NCI-H1436 (cell line): ENCODE measurements at places on chromosomes 6 and 20.

DNA sequence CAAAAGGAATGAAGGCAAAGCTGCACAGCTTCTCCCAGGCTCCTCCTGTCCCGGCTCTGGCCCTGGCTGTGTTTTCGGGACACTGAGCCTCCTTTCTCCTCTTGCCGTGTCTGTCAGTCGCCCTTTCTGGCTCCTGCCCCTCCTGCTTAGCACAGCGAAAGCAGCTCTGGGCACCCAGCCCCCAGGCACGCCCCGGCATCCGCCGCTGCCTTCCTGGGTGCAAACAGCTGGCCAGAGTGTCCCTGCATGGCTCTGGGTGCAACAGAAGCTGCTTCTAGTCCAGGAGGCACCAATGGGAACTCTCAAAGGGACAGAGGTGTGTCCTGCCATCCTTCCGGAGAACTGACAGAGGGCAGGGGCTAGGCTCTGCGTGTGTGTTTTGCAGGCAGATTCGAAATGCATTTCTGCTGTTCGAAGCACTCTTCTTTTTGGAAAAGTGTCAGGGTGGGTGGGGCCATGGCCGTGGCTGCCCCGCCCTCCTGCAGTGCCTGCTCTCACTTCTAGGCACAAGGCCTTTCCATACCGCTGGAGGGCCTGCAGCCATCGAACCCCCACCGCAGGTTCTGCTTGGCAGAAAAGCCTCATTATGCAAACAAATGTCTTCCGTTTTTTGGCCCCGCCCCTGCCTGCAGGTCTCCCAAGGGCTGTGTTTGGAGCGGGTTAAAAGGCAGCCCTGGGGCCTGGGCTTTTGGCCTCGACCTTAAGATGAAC lies 15.5 kb downstream of the COL9A3 start:
- peak; percentile 65 for DNase-seq

- DNase-seq: no peak
These were observed 8.8 kb downstream of the PDRG1 start for GRCh38 chr20:31943052-31943471.

- no peak for DNase-seq
These were observed 949 bp downstream of the TXLNB start for GRCh38 chr6:139290787-139291311.

DNA sequence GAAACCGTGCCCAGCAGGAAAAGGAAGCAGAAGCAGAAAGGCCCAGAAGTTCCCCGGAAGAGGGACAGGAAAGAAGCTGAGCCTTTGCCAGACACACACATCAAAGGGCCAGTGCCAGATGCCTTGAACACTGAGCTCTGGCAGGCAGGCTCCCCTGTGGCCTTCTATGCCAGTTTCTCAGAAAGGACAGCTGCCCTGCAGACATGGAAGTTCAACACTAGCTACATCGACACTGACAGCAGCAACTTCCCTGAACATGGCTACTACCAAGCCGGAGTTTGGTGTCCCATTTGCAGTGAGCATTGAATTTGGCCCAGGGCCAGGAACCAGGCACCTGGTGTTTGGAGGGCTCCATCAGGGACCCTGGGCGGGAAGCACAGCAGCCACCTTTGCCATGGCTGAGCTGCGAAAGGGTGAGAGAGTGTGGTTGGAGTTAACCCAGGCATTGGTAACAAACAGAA lies 8.0 kb upstream of the RAET1E start:
- no peak for DNase-seq

GRCh38 chr6:131636880-131637792 lies at the start of gene ENPP3:
Gene ENPP3, plus strand, starts transcription at chr6:131637302. Its CDS starts 83 bp downstream, at chr6:131637385.
- no peak for DNase-seq

- DNase-seq: peak; percentile 74
These were observed 123.1 kb downstream of the RPS12 start for GRCh38 chr6:132937466-132937906.

GRCh38 chr20:2750491-2751251 lies 49.8 kb downstream of the CPXM1 start:
- no peak for DNase-seq

DNA sequence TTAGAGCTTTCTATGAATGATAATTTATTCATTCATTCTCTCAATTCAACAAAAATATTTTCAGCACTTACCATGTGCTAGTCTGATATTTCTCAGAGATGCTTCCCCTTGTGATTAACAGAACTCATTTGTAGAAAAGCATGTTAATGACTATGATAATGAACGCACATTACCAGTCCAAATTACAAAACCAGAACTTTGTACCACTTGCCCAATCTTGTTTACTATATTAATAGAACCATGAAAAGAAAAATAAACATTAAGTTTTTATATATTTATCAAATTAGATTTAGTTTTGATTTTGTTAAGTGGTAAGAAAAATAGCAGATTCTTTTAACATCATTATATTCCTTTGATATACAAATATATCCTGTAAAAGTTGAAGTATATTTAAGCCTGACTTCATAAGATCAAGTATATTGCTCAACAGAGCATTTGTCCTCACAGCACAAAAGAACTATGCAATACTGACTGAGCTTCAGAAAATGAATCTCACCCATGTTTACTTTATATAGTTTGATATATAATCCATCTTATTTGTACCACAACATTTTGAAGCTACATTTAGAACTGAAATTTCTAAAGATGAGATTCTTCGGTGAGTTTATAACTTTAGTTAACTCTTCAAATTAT lies 48.9 kb downstream of the TMEM244 start:
- DNase-seq: no peak

GRCh38 chr20:51750037-51750769 lies 18.0 kb downstream of the ATP9A start:
- DNase-seq: no peak

- no peak for DNase-seq
These were observed 29.1 kb upstream of the FOXC1 start for GRCh38 chr6:1580585-1580984.

GRCh38 chr6:87881342-87881895 lies 166.2 kb upstream of the SPACA1 start:
- DNase-seq: no peak

DNA sequence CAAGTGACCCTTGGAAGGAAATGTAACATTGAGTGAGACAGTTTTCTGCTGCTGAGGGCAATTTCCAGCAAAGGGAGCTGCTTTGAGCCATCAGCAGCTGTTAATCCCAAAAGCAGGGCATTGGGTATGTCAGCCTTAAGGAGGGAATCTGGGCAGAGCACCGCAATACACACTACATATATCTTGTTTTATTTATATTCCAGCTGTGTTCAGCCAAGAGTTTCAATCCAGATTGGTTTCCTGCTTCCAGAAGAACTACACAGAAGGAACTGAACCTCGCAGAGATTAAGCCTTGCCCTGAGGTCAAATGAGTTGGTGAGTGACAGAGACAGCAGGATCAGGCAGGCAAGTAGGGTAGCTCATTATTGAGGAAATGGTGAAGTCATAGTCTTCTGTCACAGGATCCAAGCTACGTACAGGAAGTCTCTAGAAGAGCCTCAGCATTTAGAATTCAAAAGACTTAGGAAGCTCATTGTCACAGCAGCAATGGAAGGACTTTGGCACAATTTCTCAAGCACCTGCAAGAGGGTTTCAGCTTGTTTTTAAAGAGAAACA lies 109.9 kb upstream of the HEY2 start:
- DNase-seq: no peak

DNA sequence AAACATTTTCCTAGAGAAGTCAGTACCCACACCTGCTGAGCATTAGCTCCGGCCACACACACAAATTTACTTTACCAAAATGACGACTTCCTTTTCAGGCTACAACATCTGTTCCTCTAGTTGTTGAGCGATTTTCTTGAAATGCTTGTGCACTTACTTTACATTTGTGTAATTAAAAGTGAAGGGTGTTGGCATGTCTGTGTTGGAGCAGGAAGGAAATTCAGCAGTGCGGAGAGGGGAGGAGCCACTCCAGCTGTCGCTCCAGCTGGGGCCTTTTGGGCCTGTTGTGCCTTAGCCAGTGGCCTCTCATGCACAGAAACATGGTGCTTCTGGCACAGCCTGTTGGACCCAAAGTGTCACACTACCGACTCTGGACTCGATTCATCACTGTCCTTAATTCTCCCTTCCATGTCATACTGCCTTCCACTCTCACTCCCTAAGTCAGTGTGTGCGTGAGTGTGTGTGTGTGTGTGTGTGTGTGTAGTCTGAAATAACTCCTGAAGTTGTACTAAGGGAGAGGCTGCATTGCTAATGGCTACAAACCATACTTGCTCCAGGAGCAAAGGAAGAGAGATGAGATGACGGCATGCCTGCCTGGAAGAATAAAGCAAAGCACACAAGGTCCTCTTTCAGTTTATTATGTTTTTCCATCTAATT lies 191.8 kb upstream of the ARG1 start:
- DNase-seq: no peak

DNA sequence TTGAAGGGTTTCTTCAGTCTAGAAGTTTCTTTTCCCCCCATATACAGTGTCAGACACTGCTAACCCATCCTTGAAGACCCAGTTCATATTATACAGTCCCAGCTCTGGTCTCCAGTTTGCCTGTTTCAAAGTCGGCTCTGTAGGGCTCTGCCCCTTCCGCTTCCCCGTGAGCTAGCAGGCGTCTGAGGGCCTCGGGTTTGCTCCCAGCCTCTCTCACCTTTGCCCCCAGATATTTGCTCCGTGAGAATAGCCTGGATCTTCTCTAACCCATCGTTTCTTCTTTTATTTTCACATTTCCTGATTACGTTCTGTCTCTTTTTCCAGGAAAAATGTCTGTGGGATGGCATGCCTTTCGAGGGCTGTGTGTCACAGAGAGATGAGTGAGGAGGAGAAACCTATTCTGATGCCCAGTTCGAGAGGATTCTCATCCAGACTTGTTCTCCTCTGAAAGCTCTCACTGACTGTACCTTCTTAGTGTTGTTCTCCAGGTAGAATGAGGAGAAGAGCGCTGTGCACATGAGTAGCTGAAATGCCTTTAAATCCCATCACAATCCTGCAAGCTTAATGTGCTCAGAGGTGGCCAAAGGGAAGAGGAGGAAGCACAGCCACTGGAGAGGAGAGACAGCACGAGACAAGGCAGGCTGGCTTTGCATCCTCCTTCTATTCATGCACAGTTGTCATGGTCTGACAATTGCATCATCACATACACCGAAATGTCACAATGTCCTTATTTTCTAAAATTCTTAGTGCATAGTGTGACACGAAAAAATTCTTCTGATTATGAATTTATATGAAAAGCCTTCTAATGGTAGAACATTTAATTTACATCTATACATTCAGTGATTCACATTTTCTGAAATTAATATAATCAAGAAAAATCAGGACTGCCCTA lies 171.1 kb downstream of the FOXA2 start:
- DNase-seq: no peak

DNA sequence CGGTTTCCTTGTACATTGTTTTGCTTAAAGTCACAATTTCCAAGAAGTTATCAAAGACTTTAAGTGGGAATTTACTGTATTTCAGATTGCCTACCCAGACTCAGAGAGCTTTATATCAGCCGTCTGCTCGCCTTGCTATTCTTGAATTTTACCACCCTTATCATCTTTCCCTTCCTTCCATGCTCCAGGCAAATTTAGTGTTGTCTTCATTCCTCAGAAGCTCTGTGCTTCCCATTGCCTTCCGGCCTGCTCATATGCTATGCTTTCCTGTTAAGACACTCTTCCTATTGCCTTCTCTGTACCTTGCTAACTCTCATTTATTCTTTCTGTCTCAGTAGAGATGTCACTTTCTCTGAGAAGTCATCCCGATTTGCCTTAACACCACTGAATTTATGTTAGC lies 52.1 kb downstream of the CD2AP start:
- DNase-seq: no peak

DNA sequence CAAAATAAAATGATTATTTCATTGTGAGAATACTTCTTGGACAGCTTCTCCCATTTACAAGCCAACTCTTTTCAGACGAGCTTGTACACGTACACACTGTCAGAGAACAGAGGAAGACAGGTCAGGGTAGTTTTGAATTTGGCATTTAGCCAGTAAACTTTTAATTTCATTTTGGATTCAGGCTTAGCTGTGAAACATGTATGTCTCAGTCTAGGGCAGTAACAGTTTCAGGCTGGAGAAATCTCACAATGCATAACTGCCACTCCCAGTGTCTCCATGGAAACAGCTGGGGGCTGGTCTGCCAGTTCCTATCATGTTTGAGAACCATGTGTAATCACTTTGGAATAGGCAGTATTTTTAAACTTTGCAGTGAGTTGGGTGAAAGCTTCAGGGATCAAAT lies 22.0 kb upstream of the QKI start:
- DNase-seq: no peak

DNA sequence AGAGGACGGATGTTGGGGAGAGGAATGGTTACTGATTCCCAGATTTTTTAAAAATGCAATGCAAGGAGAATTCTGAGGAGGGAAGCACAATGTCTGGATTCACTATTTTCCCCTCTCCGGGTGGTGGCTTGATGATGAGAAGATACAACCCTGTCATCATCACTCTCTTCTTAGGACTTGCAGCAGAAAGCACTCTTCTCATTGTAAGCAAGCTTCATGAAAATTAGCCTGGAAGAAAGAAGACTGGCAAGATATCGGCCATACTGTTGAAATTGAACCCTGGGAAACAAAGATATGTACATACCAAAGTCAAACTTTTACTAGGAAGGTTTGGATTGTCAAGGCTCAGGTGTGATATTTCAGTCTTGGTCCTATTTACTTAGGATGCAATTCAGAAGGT lies 195.7 kb downstream of the EDN1 start:
- DNase-seq: no peak

DNA sequence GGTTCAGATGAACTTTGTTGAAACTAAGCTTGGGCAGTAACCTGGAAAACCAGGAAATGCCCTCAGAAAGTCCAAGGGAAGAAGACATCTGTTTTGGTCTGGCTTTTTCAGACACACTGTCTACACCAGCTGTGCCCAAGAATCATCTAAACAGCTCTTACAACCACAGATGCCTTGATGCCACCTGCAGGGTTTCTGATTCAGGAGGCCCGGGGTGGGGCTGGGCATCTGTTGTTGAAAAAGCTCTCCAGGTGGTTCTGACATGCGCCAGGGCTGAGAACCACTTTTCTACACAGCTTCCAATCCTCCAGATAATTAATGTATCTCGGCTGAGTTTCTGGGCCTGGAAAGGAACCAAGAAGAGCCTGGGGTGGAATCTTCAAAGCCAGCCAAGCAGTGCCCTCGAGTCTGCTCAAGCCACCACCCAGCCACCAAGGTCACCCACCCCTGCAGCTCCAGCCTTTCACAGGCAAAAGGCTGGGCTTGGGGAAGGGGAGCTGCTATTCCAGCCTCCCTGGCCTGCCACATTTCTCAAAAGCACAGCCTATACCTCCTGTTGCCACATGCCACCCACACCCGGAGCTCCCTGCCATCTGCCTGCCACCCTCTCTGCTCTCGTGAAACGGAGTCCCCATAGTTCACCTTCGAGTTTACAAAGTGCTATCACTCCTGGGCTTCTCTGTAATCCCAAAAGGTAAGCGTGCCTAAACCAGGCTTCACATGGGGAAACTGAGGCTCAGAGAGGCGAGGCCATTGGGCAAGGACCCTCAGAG lies 9.4 kb downstream of the MDGA1 start:
- DNase-seq: no peak

- no peak for DNase-seq
These were observed at the start of gene SPACA1 for GRCh38 chr6:88047510-88048150. Gene SPACA1, plus strand, starts transcription at chr6:88047841. Its CDS starts 65 bp downstream, at chr6:88047906.

- no peak for DNase-seq
These were observed 231.8 kb upstream of the GMDS start for GRCh38 chr6:2477250-2477649.
